ENCODE measurements at places on chromosomes 4 and X.

DNA sequence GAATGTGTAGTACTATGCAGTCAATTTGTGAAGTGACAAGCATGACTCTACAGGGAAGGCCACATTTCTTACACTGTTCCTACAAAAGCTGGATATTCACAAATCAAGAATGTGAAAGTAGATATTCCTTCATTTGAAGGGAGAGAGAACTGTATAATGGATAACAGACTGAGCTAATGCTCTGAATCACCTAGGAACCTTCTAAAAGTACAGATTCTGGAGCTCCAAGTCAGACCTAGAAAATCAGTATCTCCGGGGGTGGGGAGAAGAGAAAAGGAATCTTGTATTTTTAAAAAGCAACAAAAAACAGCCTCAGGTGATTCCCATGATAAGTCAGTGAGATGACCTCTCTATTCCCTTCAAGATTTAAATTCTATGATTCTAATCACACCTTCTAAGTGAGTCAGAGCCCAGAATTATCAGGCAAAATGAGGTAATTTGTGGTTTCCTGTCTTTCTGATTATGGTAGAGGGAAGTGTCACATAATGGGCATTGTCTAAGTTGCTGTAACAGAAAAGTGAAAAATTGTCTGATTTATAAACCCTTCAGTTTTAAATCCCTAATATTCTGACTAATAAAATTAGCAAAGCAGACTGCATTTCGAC lies 80.9 kb downstream of the IL21 start:
- no peak for DNase-seq

DNA sequence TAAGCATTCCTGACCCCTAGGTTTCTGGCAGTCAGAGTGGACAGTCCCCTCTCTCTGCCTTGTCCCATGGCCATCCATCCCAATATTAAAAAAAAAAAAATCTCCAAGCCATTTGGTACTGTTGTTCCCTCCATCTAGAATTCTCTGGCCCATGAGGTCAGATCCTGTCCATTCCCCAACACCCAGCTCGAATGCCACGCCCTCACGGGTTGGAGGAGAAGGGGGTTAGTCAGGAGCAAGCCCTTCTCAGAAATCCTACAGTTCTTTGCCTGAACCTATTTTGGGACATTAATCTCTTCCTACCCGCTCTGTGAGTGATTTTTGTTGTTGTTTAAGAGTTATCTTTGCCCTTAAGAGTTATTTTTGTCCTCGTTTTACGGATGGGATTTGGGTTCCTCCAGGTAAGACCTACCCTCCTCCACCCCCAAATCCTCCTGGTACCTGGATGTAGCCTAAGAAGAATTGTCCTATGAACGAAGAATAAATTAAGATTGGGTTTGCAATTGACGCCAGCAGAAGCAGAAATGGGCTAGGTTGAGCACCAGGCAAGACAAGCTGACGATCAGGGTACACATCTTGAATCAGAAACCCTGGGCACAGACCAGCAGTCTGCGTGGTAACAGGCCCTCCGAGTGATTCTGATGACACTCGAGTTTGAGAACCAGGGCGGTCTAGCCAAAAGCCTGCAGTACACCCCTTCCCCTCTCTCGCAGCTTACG lies 977 bp downstream of the RNF175 start:
- no peak for DNase-seq

- DNase-seq = no peak
Measured at GRCh38 chr4:142435599-142436235, 410.4 kb downstream of the INPP4B start.

DNA sequence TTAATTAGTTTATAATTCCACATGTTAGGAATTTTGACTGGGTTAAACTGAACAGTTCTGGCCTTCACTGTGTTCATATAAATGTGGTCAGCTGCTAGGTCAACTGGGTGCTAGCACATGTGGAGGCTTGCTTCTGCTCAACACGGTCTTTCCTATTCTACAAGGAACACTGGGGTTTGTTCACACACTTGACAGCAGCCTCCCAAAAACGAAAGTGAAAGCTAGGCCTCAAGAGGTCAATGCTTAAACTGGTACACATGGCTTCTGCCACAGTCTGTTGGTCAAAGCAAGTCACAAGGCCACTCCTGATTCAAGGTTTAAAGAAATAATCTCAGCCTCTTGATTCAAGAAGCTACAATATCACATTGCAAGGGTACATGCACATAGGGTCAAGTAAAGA lies 126.5 kb downstream of the QDPR start:
- peak; percentile 9 for DNase-seq

- no peak for DNase-seq
Measured at GRCh38 chrX:119503484-119503861, 35.2 kb downstream of the SLC25A5 start.

GRCh38 chr4:111610681-111611080 lies 534.6 kb upstream of the FAM241A start:
- no peak for DNase-seq

DNA sequence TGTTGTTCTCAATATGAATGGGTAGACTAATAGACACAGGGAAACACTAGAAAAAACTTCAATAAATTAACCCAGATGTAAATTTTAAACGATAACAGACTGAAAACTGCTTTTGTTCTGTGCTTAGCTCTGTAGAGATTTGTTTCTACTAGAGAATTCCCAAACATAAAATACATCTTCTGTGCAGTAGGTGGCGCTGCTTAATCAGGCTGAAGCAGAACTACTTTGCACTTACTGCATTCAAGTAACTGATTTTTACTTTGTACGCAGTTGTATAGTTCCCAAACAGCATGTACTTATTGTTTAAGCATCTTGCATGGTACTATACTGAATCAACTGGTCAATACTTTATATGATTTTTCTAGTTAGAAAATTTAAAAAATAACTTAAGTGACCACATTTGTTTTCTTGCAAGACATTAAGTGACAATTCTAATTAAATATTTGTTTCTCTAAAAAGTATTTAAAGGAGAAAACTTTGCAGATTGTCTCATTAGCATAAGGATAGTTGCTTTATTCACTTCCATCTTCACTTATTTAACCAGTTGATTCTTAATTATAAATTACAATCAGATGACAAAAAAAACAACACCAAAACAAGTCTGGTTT lies 490.6 kb downstream of the IL15 start:
- DNase-seq = peak; percentile 77
